ENCODE measurements at places on chromosomes 2 and 18. TPM values are rescaled to one million over a fixed set of nuclear protein-coding genes. Genes with fewer than 3 reads are reported as not detected.

The SEMA4C gene
- total RNA-seq, result 29.0 TPM

The ESPNL gene
- total RNA-seq, result 0.42 TPM

The PSTPIP2 gene
- total RNA-seq, result 4.6 TPM

The SP9 gene
- total RNA-seq, result not detected

The TBR1 gene
- not detected for total RNA-seq

The PFN4 gene
- total RNA-seq, result 0.89 TPM

The ABCG5 gene
- total RNA-seq, result not detected

The CD207 gene
- total RNA-seq, result not detected

The MSTN gene
- total RNA-seq, result 0.21 TPM

The GKN1 gene
- not detected for total RNA-seq

The SLC9A4 gene
- not detected for total RNA-seq

The UGT1A4 gene
- not detected for total RNA-seq

The SLC9A2 gene
- total RNA-seq, result not detected

The LHCGR gene
- total RNA-seq, result not detected

Data from heart right ventricle (tissue), 16 donors.